Stimulated activated CD8-positive, alpha-beta memory T cell treated with anti-CD3 and anti-CD28 coated beads, Interleukin-7, amount 100 ng/mL, for 1 hour (primary cell): ENCODE measurements at places on chromosomes 12 and 14.

DNA sequence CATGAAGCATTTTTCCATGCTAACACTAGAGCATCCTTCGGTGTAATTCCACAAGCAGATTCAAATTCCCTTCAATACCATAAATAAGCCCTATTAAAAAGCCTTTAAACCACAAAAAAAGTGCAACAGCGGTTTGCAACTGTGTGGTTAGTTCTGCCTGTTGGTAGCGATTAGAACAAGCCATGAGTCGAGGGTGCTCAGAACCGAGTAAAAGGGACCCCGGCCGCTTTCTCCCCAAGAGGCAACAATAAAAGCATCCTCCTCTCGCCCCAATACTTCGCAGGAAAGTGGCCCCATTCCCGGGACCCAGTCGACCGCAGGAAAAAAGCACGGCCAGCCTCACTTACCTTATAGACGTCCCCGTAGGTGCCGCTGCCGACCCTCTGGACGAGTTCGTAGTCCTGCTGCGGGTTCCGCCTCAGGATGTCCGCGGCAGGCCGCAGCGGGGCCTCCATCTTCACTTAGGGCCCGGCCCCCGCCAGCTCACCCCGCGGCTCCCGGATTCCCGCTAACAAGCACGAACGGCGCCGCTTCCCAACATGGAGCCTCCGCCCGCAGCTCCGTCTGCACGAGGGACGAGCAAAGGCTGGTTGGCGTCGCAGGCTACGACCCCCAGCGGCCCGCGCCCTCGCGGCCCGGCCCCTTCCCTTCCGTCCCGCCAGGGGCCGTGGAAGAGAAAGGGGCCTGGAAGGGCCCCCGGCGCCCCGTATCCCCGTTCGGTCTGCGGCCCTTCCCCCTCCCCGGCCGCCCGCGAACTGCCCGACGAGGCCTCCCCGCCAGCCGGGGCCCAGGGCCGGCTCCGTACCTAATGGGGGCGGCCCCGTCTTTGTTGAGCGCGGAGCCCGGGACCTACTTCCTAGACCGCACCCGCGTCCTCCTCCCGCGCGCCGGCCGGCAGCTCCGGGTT, 521 bp downstream of the MAP4K5 start:
- no peak for DNase-seq

DNA sequence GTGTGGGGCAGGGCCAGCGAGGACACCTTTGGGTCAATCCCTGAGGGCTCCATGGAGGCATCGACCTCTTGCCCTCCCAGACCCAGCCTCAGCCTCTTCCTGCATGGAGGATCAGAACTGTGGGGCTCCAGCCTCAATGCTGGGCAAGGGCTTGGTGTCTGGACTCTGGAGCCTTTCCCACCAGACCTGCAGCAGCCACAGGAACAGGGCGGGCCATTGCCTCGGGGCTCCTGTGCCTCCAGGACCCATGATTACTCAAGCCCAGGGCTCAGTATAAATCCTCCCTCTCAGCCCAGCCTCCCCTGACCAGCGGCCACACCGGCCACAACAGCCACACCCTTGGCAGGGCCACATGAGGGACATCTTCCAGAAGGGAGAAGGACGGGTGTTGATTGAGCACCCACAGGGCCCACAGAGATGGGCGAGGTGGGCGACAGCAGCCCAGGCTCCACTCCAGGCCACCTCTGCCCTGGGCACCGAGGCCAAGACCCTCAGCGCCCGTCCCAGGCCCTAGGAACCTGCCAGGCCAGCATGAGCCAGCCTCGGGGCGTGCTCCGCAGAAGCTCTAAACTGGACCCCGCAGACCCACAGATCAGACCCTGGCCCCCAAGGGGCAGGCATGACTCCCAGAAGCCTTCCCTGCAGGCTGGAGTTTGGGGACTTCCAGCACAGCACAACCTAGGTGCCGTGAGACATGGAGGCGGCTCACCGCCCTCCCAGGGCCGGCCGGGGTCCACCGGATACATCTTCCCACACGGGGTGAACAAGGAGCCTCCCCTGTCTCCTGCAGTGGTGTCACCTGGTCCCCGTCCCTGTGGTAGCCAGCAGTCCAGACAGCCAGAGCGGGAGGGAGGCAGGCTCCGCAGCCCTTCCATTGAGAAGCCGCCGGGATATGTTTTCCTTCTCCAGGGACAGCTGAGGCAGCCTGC, 25.1 kb downstream of the NCOR2 start:
- no peak for DNase-seq

- no peak for DNase-seq
Measured at GRCh38 chr12:98438656-98439230, 76.6 kb upstream of the TMPO start.

GRCh38 chr12:52837781-52838608, 3.9 kb upstream of the KRT79 start:
- DNase-seq, result no peak

- DNase-seq, result no peak
Measured at GRCh38 chr12:39329018-39329417, 113.9 kb downstream of the KIF21A start.

DNA sequence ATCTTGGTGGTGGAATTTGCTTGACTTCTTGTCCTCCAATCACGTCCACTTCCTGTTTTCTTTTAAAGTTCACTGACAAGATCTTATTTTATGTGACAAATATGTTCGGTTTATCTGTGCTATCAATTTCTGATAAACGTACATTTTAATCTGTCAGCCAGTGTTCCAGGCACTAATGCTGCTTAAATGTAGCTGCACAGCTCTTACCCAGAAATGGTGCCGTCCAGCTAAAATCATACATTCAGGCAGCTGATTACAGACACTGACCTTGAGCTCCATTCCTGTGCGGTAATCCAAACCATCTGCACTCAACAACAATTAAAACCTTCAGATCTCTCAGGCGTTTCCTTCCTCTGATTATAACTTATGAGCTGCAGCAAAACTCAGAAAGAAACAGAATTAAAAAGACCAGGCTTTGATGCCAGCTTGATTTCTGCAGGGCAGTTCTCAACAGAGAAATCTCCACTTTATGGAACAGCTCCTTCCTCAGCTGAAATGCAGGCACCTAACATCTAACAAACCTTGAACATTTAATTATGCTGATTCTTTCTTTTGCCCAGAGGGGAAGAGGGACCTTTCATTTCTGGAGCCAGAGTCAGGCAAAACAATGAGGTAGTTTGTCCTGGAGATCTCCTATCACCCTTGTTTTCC, 26.4 kb upstream of the RASSF3 start:
- DNase-seq, result no peak

DNA sequence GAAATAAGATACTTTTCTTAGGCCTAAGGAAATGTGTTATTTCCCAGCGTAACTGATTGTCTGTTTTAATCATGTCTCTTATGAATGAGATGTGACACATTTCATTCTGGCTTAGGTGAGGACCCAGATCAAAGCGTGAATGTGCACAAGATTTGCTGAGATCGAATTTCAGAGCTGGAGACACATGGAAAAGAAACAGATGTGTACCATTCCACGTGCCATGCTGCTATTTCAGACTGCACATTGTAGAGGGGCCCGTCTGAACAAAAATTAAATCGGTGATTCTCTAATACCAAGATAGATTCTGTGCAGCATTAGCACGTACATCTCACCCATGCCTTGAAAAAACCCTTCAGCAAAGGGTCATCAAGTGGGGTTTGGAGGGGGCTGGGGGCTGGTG, 290.4 kb downstream of the AACS start:
- DNase-seq, result no peak

GRCh38 chr12:44053549-44054127, 217.8 kb downstream of the TMEM117 start:
- DNase-seq, result no peak

DNA sequence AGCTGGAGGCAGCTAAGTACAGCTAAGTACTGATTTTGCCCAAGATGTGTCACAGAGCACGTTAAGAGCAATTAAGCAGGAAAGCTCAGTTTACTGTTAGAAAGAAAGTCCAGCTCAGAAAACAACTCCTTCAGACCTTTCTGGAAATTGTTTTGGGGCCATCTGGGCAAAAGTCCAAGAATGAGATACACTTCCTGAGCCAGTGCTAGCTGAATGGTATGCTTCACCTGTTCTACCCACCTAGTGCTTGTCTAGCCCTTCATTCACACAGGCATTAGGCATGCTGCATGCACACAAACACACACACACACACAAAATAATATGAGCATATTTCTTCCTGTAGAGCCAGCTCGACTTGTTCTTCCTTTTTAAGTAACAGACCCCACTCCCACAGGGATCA, 6.6 kb upstream of the IKZF4 start:
- DNase-seq, result no peak

- DNase-seq, result no peak
Measured at GRCh38 chr14:55133416-55133815, 4.4 kb downstream of the LGALS3 start.

DNA sequence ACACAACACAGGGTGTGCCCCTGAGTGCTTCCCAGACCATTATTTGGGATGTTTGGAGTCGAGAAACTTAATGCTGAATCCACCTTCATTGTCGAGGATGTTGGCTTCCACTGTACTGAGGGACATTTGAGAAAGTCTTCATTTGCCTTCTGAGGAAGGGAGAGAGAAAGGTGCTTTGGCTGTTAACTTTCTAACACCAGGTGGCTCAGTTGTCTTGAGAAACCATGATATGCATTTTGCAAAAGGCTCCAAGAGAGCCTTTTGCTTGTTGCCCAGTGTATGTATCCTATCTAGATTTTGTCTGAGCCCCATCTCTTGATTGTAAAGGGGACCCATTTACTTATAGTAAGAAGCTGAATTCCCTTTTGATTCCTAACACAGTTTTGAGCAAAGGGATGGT, 28.6 kb upstream of the NRXN3 start:
- DNase-seq, result no peak

- DNase-seq, result no peak
Measured at GRCh38 chr14:104135121-104135903, 3.1 kb upstream of the KIF26A start.

DNA sequence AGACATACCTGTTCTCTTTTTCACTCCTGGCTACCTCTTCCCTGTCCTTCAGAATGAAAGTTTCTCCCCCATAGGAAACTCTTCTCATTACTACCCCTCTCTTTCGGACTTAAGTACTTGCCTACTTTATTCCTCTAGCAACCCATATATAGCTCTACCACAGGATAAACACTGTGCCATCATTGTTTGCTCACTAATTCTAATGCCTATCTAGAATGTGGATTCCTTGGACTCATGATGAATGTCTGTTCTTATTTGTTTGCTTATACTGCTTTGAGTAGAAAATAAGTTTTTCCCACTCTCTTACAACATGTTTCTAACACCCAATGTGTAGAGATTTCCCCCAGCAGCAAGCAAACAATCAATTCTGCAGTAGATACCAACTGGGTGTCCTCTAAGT, 1094.9 kb downstream of the SLC6A15 start:
- no peak for DNase-seq

DNA sequence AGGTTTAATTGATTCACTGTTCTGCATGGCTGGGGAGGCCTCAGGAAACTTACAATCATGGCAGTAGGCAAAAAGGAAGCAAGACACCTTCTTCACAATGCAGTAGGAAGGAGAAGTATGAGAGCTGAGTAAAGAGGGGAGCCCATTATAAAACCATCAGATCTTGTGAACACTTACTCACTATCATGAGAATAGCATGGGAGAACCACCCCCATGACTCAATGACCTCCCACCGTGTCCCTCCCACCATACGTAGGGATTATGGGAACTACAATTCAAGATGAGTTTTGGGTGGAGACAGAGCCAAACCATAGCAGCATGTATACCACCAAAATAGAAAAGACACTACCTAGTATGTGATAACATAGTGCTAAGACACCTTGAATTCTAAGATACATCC, 2.9 kb upstream of the HMGA2 start:
- no peak for DNase-seq

DNA sequence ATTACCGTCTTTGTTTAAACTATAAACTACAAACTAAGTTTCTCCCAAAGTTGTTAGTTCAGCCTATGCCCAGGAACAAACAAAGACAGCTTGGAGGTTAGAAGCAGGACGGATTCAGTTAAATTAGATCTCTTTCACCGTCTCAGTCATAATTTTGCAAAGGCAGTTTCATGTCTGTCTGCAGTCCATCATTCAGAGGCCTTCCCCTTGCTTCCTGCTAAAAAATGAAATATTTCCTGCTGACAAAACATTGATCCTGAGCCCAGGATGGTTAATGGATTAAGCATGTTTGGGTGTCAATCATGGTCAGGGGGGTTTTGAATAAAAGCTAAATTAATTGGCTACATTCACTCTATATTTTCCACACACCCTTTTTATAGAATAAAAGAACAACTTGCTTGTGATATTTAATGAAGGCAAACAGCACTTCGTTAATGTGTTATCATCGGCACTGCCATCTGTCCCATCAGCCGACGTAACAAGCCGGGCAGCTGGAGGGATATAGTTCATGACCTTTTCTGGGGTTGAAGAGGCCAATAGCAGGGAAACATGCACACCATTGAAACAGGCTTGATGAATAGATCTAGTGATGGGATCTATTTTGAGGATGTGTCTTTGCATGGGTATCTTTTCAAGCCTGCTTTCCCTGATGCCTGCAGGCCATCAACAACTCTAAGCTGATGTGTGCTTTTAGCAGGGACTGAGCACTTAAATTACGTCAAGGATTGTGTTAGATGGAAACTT, 521.3 kb upstream of the TMEM132C start:
- DNase-seq, result no peak

DNA sequence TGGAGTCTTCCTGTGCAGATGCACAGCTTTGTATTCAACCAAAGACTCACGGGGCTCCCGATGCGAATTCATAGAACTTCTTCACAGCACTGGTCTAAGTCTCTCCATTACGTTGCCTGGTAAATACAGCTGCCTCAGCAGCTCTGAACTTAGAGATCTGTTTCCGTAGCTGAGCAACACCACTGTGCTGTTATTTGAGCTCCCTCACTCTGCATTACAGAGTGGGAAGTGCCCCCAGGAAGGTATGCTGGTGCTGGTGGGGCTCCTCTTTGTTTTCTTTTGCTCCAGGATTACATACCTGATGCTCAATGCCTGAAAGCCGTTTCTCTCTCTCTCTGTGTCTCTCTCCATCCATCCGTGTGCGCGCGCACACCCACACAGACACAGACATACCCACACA, 227.5 kb upstream of the RMST start:
- DNase-seq, result no peak

- DNase-seq, result no peak
Measured at GRCh38 chr12:120697344-120697743, 10.4 kb downstream of the MLEC start.

GRCh38 chr12:88922816-88923215, 342.5 kb upstream of the KITLG start:
- no peak for DNase-seq

DNA sequence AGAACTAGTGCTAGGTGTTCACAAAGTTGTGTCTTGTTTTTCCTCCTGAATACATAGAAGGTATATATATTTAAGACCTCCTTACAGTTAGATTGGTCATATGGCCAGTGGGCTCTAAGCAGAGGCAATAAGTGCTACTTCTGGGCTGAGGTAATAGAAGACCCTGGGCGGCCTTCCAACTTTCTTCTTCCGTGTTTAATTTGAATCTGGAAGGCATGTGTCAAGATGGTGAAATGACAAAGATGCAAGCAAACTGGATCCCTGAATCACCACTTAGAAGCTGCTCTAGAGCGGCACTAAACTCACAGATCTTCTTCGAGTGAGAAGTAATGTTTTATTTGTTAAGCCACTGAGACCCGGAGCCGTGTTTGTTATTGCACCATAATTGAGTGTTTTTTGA, 201.0 kb upstream of the GZMB start:
- DNase-seq, result no peak

- DNase-seq, result no peak
Measured at GRCh38 chr12:130083734-130084133, 78.5 kb upstream of the FZD10 start.

GRCh38 chr14:72275242-72275641, 343.0 kb downstream of the RGS6 start:
- no peak for DNase-seq

GRCh38 chr12:86389949-86390348, 133.8 kb upstream of the MGAT4C start:
- no peak for DNase-seq
